Kidney tubule cell (primary cell): ENCODE measurements at places on chromosomes 7 and 10.

GRCh38 chr7:16063221-16063620 is 358.1 kb downstream of the CRPPA start:
- DNase-seq: no peak

DNA sequence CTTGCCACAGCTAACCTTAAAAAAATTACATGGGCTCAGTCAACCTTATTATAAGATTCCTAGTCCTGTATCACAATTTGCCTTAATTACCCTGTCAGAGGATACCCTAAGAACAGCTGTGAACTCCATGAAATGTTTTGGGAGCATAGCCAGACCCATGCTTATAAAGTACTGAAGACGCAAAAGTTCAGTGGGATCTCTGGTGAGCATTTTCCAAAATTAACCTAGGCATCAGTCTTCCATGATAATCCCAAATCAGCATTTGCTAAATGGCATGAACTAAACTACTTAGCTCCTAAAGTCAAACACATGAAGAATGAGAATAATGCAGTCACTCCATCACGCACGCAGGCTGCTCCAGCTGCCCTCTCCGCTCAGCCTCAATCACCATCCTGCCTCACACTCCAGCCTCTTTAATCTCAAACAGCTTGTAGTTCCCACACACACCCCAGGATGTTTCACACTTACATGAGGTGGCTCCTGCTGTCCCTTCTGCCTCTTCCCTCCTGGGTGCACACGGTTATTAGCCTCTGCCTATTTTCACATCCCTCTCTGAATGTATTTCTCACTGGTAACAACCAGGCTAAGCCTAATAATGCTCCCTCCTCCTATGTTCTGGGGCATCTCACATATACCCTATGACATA is 15.3 kb downstream of the IGF2BP3 start:
- DNase-seq: no peak

DNA sequence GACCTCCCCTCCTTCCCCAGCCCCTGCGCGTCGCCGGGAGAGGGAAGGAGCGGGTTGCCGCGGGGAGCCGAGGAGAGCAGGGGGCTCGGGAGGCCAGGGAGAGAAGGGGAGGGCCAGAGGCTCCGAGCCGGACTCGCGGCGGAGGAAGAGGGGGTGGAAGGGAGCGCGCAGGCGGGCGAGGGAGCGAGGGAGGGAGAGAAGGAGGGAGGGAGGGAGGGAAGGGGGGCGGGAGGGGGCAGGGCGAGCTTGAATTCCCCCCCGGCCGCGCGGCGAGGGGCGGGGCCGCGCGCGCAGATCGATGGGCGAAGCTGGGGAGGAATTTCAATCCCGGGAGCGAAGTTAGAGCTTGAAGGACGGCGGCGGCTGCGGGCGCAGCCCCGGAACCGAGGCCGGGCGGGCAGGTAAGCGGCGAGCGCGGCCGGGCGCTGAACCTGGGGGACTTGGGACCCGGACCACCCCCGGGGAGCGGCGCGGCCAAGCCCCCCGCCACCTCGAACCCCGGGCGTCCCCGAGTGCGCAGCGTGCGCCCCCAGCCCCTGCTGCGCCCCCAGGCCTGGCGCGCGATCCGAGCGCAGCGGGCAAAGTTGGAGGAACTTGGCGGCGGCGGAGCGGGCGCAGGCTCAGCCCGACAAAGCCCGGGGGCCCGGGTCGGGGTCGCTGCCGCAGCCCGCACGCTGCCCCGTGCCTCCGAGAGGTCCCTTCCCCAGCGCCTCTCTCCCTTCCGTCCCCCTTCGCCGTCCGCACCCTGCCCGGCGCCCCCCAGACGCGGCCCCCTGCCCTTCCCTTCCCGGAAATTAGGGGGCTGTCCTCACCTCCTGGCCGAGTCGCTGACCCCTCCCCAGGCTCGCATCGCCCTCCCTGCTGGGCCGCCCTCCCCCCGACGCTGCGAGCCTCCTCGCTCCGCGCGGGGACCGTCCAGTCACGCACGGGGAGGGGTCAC is at the start of gene ELFN1:
Gene ELFN1 (plus strand): TSS at position 324 of the 940 bp plus-strand sequence. CDS start 74,320 bp downstream, outside the sequence.
- no peak for DNase-seq

DNA sequence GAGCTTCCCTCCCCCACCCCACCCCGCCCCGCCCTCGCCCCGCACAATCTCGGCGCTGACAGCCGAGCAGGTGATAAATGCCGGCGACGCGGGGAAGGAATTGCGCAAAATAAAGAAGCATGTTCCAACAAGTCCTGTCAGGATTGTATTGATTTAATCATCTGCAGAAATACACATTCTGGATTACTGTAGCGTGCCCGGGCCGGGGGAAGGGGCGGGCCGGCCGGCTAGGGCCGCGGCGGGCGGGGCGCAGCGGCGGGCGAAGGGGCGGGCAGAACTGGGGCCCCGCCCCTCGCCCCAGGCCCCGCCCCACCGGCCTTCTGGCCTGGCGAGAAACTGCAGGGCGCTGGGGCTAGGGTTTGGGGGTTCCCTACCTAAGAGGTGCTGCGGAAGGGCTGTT is 88.9 kb upstream of the PAX2 start:
- peak; percentile 43 for DNase-seq

GRCh38 chr7:132518102-132518838 is 58.0 kb downstream of the PLXNA4 start:
- peak; percentile 20 for DNase-seq

DNA sequence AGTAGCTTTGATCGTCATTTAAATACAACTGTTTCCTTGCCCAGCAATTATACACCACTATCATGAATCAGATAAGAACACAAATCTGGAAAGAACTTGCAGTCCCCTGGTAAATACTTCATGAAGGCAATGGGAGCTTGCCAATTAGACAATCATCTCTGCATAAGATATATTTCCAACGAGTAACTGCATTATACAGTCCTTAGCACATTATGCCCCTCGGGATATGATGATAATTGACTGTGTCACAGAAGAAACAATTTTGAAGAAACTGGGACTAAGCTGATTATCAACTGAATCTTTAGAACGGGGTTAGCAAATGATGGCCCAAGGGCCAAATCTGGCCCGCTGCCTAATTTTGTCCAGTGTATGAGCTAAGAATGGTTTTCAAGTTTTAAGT is 155.7 kb downstream of the TRIL start:
- no peak for DNase-seq

DNA sequence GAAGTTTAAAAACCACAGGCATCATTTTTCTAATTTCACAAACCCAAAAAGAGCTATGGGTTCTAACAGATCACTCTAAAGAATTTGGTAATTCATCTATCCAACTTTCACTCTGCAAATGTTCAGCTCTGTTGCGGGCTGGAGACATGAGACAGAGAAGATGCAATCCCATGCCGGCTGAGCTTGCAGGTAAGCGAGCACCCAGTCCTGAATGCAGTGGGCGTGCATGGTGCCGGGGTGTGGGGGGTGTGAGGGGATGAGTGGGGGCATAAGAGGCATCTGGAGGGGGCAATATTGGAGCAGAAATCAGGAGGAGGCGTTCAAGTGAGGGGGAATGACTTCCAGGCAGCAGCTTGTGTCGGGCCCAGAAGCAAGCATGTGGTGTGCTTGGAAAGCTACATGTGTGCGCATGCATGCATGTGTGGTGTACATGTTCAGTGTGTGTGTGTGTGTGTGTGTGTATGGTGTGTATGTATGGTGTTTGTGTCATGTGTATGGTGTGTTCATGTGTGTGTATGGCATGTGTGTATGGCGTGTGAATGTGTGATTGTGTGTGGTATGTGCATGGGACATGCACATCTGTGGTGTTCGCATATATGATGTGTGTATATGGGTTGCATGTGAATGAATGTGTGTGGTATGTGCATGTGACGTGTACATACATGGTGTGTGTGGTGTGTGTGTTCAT is 172.9 kb downstream of the PRKCQ start:
- DNase-seq: no peak

DNA sequence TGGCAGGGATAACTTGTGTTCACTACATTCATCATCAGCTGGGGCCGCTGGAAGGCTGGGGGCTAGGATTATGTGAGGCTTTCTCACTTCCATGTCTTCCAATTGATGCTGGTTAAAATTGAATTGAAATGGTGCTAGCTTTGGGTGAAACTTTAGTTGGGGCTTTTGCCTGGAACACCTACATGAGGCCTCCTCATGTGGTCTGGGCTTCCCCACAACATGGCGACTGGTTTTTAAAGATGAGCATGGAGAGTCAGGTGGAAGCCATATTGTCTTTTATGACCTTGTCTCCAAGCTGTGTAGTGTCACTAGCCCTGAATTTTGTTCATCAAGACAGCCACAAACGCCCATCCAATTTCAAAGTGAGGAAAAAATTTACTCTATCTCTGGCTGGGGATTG is 1033.9 kb downstream of the TYW1 start:
- no peak for DNase-seq

DNA sequence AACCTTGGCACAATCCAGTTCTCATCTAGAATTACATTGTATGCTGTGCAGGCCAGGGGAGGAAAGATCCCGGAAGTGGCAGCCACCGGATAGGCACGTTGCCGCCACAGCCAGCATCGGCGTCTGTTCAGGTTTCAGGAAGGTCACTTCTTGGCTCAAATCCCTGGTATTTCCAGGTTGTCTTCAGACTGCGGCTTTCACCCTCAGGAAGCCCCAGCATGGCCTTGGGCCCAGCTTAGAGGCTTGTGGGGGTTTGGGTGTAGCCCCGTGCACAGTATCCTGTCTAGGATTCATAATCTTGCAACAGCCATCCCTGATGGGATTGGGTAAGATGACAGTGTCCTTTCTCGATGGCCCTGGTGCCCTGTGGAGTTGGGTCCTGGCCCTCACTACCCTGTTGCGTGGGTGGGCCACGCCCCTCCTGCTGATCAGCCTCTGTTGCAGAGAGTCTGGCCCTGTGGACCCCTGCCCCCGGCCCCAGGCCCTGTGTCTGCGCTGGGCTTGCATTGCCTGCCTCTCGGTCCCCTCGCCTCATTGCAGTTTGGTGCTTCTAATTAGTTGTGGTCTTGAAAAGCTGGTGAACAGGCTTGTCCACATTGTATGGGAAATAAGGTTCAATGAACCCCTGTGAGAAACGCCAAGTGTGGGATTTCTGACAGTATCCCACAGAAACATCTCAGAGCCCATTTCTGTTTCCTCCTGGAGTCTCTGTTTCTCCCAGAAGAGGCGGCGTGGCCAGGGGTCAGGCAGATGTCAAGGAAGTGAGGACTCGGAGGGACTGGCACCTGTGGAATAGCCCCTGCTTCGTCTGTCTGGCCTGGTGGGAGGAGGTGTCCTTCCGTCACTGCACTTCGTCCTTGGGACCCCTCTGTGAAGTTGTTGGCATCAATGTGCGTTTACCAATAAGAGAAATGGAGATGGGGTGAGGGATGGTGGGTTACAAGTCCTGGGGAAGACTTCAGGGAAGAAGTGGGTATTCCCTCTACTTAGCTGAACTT is 77.5 kb downstream of the MGMT start:
- DNase-seq: no peak

DNA sequence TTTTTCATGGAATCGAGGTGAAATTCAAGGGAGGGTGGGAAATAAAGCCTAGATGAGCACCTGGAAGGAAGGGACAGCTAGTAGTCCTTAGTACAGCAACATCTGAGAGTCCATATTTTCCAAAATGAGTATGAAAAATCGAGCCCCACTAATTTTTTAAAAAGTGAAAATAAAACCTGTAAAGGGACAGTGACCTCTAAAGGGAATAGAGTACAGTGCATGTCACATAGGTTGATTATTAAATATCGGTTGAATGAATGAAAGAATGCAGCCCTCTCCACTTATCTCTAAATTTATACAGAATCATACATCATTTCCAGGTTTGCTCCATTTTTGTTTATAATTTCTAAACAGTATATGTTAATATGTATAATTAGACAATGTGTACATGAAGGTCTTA is 1088.5 kb upstream of the GHITM start:
- no peak for DNase-seq

DNA sequence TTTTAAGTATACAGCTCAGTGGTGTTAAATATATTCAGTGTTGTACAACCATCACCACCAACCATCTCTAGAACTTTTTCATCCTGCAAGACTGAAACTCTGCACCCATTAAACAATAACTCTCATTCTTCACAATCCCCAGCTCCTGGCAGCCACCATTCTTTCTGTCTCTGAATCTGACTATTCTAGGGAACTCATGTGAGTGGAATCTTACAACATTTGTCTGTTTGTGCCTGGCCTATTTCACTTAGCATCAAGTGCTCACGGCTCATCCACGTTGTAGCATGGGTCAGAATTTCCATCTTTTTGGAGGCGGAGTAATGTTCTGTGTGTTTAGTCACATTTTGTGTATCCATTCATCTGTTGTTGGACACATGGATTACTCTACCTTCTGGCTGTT is 40.8 kb upstream of the PFKFB3 start:
- no peak for DNase-seq

GRCh38 chr7:150435047-150435389 is 15.4 kb upstream of the GIMAP8 start:
- DNase-seq: no peak

GRCh38 chr10:113080925-113081229 is 130.8 kb downstream of the TCF7L2 start:
- DNase-seq: no peak

DNA sequence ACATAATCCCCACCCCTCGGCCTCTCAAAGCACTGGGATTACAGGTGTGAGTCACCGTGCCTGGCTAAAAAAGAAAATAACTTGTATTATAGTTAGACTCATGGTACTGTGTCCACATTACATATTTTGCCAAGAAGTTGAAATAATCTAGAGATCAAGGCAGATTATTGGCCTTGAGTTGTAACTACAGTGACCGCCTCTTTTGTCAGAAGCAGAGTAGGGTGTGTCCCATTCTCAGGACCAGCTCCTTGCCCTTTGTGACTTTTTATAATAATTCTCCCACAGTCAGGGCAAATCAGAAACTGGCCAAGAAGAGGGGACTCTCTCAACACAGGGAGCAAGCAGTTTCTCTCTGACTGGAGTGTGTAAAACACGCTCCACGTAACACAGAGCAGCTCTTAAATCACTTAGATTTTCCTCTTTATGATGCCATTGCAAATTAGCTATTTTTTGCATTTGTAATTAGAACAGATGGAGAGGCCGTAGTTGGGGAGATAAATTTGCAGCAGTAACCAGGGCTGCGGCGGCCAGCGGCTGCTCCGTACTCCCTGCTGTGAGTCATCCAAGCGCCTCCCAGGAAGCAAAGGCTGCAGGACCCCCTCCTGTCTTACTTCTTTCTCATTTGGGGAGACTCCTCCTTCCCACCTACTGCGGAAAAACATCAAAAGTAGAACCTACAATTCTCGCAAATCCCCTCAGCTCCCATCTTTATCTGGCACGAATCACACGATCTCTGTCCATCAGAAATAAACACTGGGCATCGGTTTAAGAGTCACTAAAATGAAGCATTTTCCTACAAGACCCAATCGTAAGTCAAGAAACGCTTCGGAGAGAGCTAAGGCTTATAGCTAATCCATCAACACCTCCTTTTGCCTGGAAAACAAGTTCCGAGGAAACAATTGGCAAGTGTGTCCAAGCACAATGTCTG is 32.1 kb upstream of the MSRB2 start:
- DNase-seq: peak; percentile 14

GRCh38 chr7:42378149-42378548 is 141.1 kb upstream of the GLI3 start:
- DNase-seq: no peak

GRCh38 chr10:120979435-120980278 is 128.5 kb downstream of the WDR11 start:
- peak; percentile 57 for DNase-seq
